Skeletal muscle cell (primary cell): ENCODE measurements at places on chromosomes 7 and 10.

DNA sequence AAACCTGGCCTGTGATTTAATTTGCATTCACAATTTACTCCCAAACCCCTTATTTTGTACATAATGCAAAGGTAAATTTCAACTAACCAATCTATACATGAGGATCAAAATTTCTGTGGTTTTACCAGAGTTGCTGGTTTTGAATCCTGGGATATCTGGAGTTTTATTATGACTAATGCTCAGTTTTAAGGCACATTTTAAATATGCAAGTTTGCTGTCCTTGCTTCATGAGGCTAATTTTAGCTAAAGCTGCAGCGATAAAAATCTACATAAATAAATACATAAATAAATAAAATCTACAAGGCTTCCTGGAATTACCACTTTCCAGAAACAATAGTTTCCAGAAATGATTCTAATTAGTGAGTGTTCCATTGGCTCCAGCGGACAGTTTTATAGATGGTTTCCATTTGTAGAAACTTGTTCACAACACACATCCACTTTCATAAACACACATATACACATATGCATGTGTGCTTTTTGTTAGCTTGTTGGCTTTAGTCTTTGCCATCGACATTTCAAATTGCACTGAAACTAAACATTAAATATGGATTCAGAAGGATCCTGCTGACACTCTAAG, 339.5 kb upstream of the NRP1 start:
- DNase-seq: no peak

DNA sequence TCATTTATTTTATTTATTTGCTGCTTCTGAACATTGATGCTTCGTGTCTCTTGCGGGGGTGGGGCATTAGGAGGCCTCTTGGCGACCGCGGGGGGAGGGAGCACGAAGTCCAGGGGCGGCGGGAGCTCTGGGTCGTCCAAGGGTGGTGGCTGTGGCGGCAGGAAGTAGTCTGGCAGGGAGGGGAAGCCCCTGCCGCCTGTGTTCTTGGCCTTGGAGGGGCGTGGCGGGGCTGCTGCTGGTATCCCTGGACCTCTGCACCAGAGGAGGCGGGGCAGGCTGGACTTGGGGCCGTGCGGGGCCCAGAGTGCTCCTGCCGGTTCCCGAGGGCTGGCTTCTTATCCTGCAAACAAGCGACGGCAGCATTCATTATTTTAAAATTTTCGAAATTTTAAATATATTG, 70.5 kb upstream of the ABI1 start:
- no peak for DNase-seq

- DNase-seq: peak; percentile 95
These were observed 140.5 kb downstream of the PRKAG2 start for GRCh38 chr7:151736403-151736909.

- no peak for DNase-seq
These were observed 4.7 kb downstream of the FAS start for GRCh38 chr10:88995156-88995876.

- no peak for DNase-seq
These were observed 19.9 kb downstream of the SCRN1 start for GRCh38 chr7:29969738-29970137.

- DNase-seq: no peak
These were observed 271.6 kb downstream of the CCDC3 start for GRCh38 chr10:12729885-12730284.

DNA sequence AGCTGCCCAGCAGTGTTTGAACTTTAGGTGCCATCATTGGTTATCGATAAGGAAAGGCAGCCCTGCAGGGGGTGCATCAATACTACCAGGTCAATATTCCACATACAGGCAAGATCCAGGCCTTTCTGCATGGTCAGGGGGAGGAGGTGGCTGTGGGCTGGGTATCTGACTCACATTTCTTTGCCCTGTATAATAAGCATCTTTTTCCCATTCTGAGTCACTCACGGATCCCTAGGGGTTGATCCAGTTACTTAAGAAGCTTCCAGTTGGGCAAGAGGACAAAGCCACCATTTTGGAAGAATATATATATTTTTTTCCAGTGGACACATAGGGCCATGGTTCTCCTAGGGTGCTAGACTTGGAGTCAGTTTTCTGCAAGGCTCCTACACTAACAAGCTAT, 114.2 kb upstream of the HABP2 start:
- peak; percentile 10 for DNase-seq

- DNase-seq: no peak
These were observed 172.3 kb downstream of the WDR37 start for GRCh38 chr10:1228467-1228975.

DNA sequence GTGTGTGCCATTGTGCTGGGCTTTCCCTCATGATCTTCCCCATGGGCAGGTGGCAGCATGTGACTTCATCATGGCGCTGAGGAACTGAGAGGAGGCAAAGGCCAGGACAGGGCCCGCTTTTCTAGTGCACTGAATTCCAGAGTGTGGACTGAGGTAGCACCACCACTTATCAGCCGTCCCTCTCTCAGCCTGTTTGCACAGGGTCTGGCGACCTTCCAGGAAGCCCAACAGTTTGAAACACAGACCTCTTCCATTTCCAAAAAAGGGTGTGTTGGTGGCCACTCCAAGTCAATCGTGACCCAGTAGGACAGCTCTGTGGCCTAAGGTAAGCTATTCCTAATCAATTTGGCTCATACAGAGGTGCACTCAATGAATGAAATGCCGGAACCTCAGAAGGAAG, 4.4 kb downstream of the DNAJC30 start:
- DNase-seq: no peak

DNA sequence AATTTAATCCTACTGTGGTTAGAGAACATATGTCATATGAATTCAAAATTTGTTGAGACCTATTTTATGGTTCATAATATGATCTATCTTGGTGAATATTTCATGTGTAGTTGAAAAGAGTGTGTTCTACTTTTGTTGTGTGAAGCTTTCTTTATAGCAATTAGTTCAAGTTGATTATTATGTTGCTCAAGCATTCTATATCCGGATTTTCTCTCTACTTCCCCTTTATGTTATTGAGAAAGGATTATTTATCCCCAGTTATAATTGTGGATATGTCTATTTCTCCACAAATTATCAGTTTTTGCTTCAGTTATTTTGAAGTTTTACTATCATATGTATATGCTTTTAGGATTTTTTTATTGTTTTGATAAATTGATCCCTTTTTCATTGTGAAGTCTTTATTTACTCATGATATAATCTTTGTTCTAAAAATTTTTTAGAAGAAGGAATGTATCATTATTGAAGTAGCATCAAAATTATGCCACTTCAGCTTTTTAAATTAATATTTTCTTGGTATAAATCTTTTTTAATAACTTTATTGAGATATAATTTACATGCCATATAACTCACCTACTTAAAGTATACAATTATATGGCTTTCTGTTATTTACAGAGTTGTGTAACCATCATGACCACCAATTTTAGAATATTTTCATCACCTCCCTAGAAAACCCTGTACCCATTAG, 12.0 kb upstream of the MEST start:
- no peak for DNase-seq

DNA sequence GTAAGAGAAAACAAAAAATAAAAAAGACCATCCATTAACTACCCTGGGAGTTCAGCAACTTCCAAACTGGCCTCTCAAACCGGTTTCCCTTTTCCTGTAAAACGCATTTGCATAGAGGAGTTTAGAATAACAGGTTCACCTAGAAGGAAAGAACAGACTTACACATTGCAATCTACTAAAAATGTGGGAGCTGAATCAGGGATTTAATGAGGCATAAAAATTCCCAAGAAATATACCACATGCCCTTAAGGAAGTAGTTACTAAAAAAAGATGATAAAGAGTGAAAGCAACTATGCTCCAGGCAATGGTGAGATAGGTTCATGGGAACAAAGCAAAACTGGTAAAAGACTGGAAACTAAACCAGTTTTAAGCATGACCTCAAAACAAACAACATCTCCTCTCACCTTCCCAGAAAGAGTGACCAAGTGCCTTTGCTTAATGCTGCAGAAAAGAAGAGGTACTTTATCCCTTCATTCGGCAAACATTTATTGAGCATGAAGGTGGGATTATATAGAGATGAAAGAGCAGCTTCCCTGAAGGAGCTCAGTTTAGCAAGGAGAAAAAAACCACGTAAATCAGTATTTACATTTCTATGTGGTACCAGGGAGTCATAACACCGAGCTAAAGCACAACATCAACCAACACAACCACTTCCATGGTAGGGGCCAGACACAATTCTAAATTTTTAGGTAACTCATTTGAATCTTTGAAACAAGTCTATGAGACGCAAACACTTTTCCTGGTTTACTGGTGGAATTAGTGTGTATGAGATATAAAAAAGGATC, 152.8 kb downstream of the SGMS1 start:
- no peak for DNase-seq
